Activated naive CD8-positive, alpha-beta T cell treated with anti-CD3 and anti-CD28 coated beads, Interleukin-2, amount 50 U/mL, for 24 hours (primary cell): ENCODE measurements at places on chromosomes 7 and 10.

GRCh38 chr10:121435099-121435875, 163.0 kb downstream of the FGFR2 start:
- no peak for DNase-seq
- H3K36me3 ChIP-seq = no peaks in the 10 kb centered on the region
- no peaks in the 10 kb centered on the region for H3K4me1 ChIP-seq
- peaks cover 1% of the 10 kb centered on the region for H3K27me3 ChIP-seq
- H3K27ac ChIP-seq = no peak overlapping the region
- no peak overlapping the region for H3K4me3 ChIP-seq

- H3K4me3 ChIP-seq = no peak overlapping the region
- DNase-seq = no peak
- peaks cover 13% of the 10 kb centered on the region for H3K27me3 ChIP-seq
- H3K4me1 ChIP-seq = no peaks in the 10 kb centered on the region
Observed at GRCh38 chr10:91702620-91703019, 69.7 kb upstream of the PPP1R3C start.

GRCh38 chr7:141210862-141211261, 137.0 kb downstream of the TMEM178B start:
- no peaks in the 10 kb centered on the region for H3K36me3 ChIP-seq
- no peak for DNase-seq
- no peaks in the 10 kb centered on the region for H3K4me1 ChIP-seq
- H3K27me3 ChIP-seq = peaks cover 9% of the 10 kb centered on the region

DNA sequence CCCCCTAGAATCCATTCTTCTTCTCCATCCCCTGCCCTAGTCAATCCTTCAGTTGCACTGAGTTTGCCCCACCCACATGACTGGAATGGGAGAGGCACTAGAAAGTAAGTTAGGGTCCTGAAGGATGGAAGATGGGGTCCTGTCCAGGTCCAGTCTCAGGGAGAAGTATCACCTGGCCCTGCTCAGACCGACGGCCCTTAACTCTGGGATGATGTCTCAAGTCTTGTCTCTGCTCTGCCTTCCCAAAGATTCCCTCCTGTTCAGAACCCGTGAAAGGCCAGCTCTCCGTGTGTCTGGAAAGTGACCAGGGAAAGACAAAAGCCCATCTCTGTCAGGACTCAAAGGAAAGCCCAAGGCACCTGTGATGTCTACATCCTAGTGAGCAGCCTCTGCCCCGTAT, 88.8 kb downstream of the OAT start:
- H3K4me3 ChIP-seq = no peak overlapping the region
- H3K27me3 ChIP-seq = peaks cover 16% of the 10 kb centered on the region
- no peaks in the 10 kb centered on the region for H3K4me1 ChIP-seq
- H3K27ac ChIP-seq = no peak overlapping the region
- no peaks in the 10 kb centered on the region for H3K36me3 ChIP-seq

GRCh38 chr10:125216861-125217260, 56.5 kb upstream of the CTBP2 start:
- no peak overlapping the region for H3K4me3 ChIP-seq
- no peaks in the 10 kb centered on the region for H3K36me3 ChIP-seq
- H3K27ac ChIP-seq = no peak overlapping the region
- no peaks in the 10 kb centered on the region for H3K4me1 ChIP-seq
- no peak for DNase-seq

DNA sequence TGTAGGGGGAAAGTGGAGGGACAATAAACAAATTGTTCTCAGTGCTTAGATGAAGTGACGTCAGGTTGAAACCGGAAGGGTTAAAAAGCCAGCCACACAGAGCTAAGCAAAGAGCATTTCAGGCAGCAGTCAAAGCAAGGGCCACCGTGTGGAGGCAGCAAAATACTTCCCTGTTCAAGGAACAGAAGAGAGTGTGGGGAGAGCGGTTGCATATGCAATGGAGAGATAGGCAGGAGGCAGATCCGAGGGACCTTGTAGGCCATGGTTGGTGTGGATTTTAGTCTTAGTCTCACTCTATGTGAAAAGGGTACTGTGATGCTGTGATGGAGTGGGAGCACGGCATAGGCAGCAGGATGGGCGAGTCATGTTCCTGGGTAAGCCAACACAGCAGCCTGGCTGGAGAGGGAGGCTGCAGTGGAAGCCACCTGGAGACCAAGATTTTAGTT, 3.8 kb upstream of the STN1 start:
- no peaks in the 10 kb centered on the region for H3K36me3 ChIP-seq
- H3K27me3 ChIP-seq = no peaks in the 10 kb centered on the region
- no peak overlapping the region for H3K4me3 ChIP-seq
- H3K4me1 ChIP-seq = peaks cover 11% of the 10 kb centered on the region
- DNase-seq = no peak

DNA sequence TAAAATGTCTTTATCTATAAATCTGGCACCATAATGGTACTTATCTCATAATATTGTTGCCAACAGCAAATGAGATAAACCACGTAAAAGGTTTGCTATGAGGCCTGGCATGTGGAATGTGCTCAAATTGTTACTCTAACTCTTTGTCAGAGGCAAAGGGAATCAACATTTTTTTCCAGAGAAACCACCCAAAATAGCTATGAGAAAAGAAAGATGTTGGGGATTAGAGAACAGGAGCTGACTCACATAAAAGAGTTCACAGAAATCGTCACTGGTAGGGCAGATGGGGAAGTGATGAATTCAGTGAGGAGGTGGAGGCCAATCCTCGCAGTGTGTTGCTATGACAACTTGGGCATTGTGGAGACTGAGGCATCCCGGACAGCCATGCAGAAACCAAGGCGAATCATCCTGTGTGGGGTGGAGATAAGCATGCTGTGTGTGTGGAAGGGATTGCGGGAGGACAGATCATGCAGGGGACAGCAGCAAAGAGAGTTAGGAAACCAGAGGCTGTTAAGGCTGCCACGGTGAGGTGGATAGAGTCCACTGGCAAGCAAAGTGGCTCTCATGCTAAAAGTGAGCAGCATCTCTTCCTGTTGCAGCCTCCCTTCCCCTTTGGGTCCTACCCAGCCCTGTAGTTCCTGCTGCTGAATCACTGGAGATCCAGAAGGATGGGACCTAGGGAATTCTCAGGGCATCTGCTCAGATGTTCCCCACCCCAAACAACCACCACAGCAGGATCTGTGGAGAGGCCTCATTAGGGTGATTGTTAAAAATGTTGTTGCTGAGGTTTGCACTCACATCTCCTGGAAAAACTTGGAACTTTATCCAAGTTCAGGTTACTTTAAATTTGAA, 103.9 kb downstream of the CUBN start:
- H3K4me3 ChIP-seq = peak overlapping the region; percentile 73

DNA sequence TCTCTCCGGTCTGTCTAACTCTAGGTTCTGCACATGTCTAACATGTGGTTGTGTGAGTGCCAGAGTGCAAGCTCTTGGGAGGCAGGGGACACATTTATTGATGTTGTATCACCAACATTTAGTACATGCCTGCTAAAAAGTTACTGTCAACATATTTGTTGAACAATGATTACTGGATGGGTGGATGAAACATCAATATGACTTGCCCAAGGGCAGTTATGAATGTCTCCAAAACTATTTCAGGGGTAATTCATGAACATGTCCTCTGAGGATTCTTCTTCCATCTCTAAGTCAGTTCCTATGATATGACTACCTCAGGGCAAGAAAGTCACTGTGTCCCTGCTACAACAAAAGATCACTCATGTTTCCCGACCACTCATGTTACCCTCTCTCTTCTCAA, 91.3 kb upstream of the STEAP1B start:
- peaks cover 3% of the 10 kb centered on the region for H3K36me3 ChIP-seq
- H3K27me3 ChIP-seq = peaks cover 46% of the 10 kb centered on the region
- DNase-seq = no peak
- H3K4me1 ChIP-seq = peaks cover 27% of the 10 kb centered on the region
- no peak overlapping the region for H3K27ac ChIP-seq

DNA sequence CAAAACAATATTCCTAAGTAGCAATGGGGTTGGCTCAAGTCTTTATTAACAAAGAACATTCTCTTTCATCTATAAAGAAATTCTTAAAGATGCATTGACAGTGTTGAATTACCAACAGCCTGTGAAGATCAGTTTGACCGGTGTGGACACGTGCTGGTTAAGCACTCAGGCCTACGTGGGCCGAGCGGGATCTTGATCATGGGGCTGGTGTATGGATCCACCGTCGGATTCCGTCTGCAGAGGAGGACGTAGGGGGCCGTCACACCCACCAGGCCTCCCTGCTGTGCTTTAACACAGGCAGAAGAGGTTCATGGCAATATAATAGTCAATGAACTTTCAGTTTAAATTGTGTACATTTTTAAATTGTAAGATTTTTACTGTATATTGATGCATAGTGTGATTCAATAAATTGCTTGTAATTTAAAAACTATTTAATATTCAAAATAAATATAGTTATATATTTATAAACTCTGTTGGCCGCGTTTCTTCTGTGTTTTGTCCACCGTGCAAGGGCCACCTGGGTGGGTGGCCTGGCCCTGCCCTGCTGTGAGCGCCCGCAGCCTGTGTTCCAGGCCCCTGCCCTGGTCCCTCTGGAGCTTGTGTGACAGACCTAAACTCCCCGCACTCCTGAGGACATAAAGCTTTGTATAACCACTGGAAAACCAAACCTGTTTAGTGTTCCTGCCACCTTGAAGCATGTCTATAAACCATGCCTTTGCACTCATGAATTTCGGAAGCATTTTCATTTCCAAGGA, 1.9 kb upstream of the BHLHA15 start:
- no peaks in the 10 kb centered on the region for H3K27me3 ChIP-seq
- DNase-seq = no peak
- no peak overlapping the region for H3K27ac ChIP-seq

DNA sequence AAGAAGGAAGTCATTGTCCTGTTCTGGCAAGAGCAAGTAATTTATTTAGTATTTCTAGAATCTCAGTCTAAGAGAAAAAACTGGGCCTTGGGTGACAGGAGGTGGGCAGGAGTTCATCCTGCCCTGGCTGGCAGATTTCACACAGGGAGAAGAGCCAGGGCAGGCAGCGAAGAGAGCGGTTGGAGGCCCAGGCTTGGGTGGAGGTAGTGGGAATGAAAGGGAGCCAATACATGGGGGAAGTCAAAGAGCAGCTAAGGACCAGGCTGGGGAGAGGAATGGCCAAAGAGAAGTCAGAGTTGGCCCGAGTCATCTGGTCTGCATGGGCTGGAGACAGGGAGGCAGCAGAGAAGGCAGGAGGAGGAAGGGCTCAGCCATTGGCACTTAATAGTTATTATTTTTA, 51.4 kb downstream of the HECW1 start:
- H3K4me3 ChIP-seq = no peak overlapping the region
- no peak for DNase-seq
- H3K36me3 ChIP-seq = no peaks in the 10 kb centered on the region
- H3K27me3 ChIP-seq = peaks cover 3% of the 10 kb centered on the region

DNA sequence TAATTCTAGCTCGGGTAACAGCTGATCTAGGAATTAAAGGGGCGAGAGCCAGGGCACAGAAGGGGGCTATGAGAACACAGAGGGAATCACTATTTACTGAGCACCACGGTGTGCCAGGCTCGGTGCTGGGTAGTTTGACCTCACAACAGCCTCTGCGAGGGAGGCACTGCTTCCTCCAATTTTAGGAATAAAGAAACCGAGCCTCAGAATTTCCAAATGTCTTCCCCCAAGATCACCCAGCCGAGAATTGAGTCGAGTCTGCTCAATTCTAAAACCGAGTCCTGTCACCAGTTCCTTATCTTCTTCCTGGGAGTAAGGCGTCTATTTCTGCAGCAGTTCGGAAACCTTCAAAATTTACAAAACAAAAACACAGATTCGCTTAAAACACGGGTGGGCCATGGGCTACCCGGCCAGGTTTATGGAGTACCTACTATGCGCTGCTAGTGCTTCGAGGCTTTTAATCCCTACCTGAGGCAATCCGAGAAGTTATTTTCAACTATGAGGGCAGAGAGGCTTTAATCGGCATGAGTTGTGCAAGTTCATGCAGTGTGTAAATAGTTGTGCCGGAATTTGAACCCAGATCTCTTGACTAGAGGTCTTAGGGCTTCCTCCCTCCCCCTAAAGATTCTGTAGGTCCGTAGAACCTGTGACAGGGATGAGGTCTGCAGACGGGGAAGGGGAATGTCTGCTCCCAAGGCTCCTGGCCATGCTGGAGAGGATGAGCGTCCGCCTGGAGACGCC, 872 bp upstream of the HMX2 start:
- H3K4me3 ChIP-seq = no peak overlapping the region
- H3K27me3 ChIP-seq = peaks cover 75% of the 10 kb centered on the region
- no peak for DNase-seq
- peaks cover 67% of the 10 kb centered on the region for H3K4me1 ChIP-seq
- H3K36me3 ChIP-seq = no peaks in the 10 kb centered on the region

GRCh38 chr10:10044922-10045764, 972.5 kb upstream of the CELF2 start:
- no peaks in the 10 kb centered on the region for H3K4me1 ChIP-seq
- H3K27me3 ChIP-seq = peaks cover 5% of the 10 kb centered on the region
- no peak overlapping the region for H3K4me3 ChIP-seq
- DNase-seq = no peak
- no peak overlapping the region for H3K27ac ChIP-seq

DNA sequence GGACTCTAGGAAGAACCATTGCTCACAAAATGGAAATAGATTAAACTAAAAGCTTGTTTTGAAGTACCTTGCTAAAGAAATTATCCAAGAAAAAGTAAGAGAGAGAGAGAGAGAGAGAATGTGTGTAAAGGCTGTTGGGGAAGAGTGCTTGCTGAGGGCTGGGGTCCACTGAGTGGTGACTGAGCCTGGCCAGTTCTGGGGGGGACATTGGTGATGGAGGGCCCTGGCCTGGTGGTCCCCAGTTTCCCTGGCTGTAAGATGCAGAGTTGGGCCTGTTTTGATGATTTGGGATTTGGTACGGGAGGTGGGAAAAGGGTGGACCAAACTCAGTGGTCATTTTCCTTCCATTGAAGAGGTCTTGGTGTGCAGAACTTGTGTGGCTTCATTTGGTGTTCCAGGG, 880 bp downstream of the RAMP3 start:
- H3K36me3 ChIP-seq = no peaks in the 10 kb centered on the region
- H3K27ac ChIP-seq = no peak overlapping the region
- DNase-seq = no peak
- no peak overlapping the region for H3K4me3 ChIP-seq
- H3K4me1 ChIP-seq = peaks cover 3% of the 10 kb centered on the region

DNA sequence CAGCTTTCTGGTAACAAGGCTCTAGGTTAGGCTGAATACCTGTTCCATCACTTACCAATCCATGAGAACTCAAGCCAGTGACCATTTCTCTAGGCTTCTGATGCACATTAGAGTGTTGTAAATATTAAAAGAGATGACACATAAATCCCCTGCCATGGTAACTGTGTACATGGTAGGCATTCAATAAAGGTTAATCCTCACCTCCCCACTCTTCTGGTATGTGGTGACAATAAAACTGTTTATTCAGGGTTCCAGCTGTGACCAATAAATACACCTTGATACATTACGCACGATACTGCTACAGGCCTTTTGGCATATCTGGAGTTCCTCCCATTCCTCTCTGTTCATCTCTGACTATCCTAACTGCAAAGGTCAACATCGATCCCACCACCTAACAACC, 171.9 kb downstream of the SRPK2 start:
- H3K36me3 ChIP-seq = peaks cover 2% of the 10 kb centered on the region
- peaks cover 41% of the 10 kb centered on the region for H3K4me1 ChIP-seq
- no peak for DNase-seq

GRCh38 chr7:141585592-141586510, 34.6 kb downstream of the AGK start:
- DNase-seq = peak; percentile 73
- peaks cover 1% of the 10 kb centered on the region for H3K27me3 ChIP-seq
- H3K4me1 ChIP-seq = peaks cover 73% of the 10 kb centered on the region
- H3K27ac ChIP-seq = peak overlapping the region; percentile 98
- H3K4me3 ChIP-seq = peak overlapping the region; percentile 70
- peaks cover 77% of the 10 kb centered on the region for H3K36me3 ChIP-seq
